Femur (tissue), 1 donor: ENCODE measurements at places on chromosomes 5 and 9.

DNA sequence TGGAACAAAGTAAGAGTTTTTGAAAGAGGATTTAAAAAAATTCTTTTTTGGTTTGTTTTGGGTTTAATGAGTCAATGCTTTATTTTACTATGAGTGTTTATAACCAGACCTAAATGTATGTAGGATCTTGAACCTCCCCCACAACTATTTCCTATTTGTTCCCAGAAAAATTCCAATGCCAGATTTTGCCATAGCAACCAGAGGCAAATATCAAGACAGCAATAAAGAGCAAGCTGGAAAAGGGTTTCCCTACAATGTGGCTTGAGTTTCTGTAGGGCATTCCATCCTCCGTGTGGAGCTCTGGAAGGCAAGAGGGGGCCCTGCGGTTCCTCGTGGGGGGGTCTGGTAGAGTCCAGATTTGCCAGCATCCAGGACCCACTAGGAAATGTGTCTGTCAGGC is 27.8 kb upstream of the GDNF start:
- DNase-seq, result peak; percentile 20

- DNase-seq, result peak; percentile 54
Measured at GRCh38 chr9:114930056-114930812, at the start of gene TNFSF8. TNFSF8 (minus strand) TSS chr9:114930591; CDS start chr9:114930303, 288 bp downstream.

DNA sequence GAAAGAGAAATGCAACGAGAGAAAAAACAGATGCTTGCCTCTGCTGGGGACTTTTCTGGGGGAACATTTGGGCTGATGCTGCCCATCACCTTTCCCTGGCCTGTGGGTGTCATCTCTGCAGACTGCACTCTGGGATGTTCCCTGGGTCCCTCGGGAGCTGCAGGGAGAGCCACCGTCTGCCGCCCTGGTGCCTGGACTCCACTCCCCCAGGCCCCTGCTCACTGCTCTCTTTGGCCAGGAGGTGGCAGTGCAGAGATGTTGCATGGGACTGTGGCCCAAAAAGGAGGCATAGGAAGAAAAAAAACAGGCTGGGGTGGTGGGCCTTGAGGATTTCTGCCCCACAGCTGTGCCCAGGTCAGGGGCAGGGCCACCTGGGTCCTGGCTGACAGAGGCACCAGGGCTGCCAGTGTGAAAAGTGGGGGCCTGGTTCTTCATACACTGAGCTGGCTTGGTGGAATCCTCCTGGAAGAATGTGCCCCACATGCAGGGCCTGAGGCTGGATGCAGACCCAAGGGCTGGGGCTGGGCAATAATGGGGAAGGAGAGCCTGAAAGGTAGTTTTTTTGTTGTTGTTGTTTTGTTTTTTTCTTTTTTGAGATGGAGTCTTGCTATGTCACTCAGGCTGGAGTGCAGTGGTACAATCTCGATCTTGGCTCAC is 353.6 kb downstream of the SLIT3 start:
- peak; percentile 50 for DNase-seq

DNA sequence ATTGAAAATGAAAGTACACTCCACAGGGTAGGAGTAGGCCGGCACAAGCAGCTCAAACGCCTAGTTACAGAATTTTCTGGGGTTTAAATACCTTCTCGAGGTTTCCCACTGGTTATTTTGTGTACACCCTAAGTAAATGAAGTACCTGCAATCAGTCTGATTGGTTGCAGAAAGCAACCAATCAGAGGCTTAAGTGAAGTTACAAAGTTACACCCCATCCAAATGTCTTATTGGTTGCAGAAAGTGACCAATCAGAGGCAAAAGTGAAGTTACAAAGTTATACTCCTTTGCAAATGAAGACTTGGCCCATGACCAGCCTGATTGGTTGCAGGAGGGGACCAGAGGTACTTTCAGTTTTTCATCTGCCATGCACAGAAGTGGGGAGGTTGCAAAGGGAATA is 33.2 kb upstream of the ERAP2 start:
- no peak for DNase-seq

GRCh38 chr9:3931996-3932906 is 367.6 kb downstream of the GLIS3 start:
- DNase-seq, result no peak
